ENCODE measurements at places on chromosomes 1 and 21.

GRCh38 chr1:41678111-41678878 lies 193.8 kb upstream of the EDN2 start:
- DNase-seq, result no peak

- no peak for DNase-seq
Observed at GRCh38 chr1:175399795-175400194, 207.2 kb upstream of the KIAA0040 start.

- no peak for DNase-seq
Observed at GRCh38 chr1:89951766-89952604, 42.9 kb upstream of the ZNF326 start.

- no peak for DNase-seq
Observed at GRCh38 chr1:43315963-43316737, 15.4 kb downstream of the TIE1 start.

DNA sequence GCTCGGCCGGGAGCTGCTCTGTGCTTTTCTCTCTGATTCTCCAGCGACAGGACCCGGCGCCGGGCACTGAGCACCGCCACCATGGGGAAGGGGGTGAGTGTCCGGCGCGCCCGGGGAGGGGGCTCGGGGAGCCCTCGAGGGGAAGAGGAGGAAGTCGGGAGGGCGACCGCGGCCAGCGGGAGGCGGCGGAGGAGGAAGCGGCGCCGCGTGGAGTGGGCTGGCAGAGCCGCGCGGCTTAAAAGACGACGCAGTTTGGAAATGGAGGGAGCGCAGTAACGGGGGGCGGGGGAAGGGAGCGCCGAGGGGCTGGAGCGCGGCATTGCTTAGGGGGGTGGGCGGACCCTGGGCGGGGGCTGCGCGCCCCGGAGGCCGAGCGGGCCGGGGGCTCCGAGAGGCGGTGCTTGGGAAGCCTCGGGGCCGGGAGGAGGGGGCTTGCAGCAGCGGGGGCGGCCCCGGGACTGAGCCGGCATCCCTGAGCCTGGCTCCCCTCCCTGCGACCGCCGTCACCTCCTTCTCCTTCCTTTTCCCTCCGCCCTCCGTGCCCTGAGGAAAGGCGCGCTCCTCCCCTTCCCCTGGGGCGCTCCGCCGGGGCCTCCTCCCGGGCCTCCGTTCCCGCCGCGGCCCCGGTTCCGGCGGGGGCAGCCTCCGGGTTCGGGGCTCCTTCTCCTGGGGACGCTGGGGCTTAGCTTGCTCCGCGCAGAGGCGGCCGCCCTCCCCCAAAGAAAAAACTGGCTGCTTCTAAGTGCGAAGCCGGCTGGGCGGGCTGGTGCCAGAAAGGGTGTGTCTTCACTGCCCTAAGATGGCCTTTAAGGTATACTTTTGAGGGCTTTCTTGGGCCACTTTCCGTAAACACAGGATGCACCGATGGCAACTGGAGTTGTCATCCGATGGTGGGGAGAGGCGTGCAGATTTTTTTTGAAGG lies 648 bp downstream of the ATP1A1 start:
- DNase-seq, result peak; percentile 62

DNA sequence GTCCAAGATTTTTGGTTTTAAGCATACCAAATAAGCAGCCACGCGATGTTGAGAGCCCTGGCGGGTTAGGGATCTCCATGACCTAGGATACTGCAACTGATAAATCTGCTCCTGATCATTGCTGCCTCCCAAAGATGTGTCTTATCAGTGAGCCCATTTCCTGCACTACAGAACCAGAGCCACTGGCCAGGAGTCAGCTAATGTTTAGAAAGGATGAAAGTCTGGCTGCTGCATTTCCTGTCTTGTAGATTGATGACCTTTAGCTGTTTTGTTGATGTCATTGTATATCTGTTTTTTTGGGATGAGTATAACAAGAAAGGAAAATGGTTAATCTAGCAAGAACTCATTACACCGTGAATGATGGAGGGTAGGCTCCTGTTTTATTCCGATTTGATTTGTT lies 74.5 kb downstream of the C1orf21 start:
- no peak for DNase-seq

GRCh38 chr1:205326812-205327466 lies 5.4 kb upstream of the NUAK2 start:
- DNase-seq, result no peak

GRCh38 chr1:12152113-12152891 lies 14.5 kb upstream of the TNFRSF1B start:
- DNase-seq, result peak; percentile 75

- no peak for DNase-seq
Observed at GRCh38 chr1:101902199-101902598, 94.5 kb downstream of the OLFM3 start.

- DNase-seq, result no peak
Observed at GRCh38 chr1:244006961-244007360, 44.1 kb upstream of the ZBTB18 start.

GRCh38 chr1:210098356-210098755 lies 134.2 kb upstream of the SERTAD4 start:
- no peak for DNase-seq

DNA sequence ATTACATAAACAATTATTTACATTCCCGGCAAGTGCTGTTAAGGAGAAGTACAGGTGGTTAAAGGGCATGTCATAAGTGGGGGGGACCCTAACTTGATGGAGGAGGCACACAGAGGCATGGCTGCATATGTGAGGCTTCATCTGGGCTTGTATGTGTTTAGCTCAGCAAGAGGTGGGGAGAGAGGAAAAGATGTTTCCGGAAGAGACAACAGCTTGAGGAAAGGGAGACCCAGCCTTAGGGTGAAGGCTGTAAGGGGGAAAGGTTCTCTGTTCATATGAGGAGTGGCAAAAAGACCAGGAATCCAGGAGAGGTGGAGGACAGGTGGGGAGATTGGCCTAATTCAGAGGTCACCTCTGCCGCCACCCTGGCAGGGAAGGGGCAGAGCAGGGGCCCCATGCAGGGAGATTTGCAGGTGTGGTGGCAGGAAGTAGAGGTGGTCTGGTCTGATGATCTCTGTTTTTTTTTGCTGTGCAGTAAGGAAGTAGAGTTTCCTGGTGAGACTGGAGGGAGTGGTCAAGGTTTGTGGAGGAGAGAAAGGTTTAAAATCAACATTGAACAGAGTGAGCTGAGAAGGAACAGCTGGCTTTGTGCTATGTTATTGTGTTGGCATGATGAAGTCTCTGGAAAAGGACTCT lies 9.0 kb downstream of the TRAF5 start:
- DNase-seq, result peak; percentile 39

DNA sequence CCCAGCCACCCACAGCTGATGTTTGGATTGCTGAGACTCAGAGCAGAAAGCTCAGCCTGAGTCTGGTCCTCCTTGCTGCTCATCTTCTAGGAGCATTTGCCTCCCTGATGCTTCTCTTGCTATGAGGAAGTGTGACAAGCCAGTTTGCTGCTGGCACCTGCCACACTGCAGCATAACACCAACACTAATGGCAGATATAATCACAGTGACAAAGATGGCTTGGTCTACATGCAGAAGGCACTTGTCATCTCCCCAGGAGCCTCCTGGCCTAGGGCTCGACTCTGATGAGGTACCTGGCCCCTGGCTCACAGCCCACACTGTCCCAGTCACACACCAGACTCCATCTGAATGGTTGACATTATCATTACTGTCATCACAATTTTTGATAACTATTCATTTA lies 13.9 kb upstream of the PSMB2 start:
- DNase-seq, result no peak

DNA sequence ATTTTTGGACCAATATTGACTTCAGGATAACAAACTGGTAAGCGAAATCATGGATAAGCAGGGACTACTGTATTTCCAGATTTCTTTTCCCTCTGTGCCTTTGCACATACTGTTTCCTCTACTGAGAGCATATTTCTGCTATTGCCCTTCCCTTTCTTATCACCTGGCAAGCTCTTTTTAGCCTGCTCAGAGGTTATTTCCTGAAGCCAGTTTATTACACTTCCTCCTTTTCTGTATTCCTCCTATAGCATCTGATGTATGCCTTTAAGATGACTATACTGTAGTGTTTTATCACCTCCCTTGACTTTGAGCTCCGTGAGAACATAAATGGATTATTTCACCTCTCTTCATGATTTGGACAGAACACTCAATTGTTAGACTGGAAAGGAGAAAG lies 49.0 kb downstream of the MAGI3 start:
- DNase-seq, result no peak

GRCh38 chr1:206021626-206022365 lies 1.9 kb downstream of the CTSE start:
- DNase-seq, result no peak

DNA sequence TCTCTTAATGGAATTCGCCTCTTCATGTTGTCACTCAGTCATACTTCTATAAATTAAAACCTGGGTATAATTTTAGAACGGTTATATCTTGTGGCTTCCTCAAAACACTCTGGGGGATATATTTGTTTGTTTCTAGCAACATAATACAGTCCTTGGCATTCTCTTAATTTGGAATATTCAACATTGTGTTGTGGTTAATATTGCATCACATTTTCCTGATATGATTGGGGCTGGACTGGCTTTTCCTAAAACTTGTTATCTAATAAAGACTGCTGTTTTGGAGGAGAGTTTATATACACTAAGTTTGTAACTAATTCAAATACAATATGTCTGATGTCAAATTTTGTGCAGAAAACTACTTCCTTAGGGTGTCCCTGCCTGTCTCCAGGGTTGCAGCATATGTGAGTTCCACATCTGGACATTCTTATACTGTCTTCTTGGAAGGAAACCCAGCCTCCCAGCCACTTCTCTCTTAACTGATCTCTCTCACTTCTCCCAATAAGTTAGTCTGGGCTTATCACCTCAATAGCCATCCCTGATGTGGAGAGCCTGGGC lies 892.6 kb downstream of the MRPL39 start:
- DNase-seq, result no peak

- DNase-seq, result no peak
Observed at GRCh38 chr1:101431956-101432510, 195.2 kb downstream of the S1PR1 start.

DNA sequence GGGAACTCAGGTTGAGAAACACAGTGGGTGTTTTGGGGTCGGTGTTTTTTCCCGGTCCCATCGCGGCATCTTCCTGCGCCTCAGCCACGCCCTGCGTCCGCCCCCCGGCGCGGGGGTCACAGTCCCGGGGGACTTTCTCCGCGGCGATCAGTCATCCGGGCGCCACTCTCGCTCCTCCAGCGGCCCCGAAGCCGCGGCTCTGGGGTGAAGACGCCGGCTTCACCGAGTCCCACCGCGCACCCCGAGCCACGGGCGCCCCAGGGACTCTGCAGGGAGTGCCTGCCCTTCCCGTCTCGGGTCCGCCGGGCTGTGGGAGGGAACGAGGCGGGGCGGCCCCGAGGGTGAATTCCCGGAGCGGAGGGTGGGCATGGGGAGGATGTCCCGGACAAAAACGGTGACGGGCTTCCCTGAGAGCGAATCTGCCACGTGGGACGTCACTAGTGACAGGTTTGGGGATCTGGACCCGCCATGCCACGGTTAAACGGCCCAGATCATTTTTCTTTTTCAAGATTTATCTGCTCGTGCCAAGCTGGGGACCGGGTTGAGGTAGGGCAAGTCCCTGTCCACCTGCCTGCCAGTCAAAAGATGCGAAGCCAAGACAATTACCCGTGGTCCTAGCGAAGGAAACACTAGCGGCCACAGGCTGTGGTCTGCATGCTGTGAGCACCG lies 717 bp upstream of the BATF3 start:
- peak; percentile 28 for DNase-seq
